ENCODE measurements at places on chromosomes 7 and 10.

DNA sequence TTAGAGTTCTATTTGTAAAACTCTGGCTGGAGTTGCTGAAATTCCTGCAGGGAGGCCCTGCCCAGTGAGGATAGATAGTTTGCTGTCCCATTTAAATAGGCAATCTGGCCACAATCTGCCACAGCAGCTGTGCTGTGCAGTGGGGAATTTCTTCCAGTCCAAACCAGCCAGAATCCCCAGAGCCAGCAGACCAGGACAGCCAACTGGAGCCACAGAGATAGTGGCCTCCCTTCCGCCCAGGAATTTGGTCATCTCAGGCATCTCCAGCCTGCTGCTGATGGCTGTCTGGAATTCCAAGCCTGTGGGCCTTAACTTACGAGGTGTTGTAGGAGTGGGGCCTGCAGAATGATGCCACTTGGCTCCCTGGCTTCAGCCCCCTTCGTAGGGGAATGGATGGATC lies 643.4 kb downstream of the DNAJB9 start:
- no peak for DNase-seq

DNA sequence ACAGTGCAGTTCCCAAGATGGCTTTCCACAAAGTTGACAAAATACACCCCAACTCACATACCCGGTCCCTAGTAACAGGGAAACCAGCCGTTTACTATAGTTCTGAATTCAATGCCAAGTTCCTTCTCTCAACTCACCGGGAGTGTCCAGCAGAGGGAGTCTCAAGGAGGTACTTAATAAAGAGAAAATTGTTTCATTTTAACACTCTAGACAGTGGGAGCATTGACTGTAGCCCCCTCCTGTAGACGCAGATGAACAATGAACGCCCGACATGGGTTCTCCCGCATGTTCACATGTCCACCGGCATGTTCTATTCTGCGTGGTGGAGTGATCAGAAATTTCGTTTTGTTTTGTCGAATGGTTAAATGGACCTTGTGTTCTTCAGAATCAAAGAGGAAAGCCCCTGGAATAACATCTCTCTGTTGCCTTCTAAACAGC lies 1.9 kb downstream of the HIPK2 start:
- peak; percentile 32 for DNase-seq

DNA sequence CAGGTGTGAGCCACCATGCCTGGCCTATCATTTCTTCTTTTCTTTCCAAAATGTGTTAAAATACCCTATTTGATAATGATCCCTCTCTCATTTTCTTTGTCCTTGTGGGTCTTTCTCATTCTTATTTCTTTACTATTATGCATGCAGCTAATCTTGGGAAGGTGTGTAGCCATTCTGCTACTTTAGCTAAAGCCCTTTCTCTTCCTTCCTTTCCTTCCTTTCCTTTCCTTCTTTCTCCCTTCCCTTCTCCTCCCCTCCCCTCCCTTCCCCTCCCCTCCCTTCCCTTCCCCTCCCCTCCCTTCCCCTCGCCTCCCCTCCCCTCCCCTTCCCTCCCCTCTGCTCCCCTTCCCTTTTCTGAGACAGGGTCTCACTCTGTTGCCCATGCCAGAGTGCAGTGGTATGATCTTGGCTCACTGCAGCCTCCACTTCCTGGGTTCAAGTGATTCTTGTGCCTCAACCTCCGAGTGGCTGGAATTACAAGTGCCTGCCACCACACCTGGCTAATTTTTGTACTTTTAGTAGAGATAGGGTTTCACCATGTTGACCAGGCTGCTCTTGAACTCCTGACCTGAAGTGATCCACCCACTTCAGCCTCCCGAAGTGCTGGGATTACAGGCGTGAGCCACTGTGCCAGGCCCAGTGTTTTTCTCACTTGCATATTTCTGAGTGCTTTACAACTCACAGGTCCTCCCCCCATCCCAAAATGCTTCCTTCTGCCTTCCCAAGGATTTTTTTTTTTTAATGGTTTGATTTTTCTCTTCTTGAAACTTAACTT lies 42.3 kb downstream of the HIP1 start:
- no peak for DNase-seq

DNA sequence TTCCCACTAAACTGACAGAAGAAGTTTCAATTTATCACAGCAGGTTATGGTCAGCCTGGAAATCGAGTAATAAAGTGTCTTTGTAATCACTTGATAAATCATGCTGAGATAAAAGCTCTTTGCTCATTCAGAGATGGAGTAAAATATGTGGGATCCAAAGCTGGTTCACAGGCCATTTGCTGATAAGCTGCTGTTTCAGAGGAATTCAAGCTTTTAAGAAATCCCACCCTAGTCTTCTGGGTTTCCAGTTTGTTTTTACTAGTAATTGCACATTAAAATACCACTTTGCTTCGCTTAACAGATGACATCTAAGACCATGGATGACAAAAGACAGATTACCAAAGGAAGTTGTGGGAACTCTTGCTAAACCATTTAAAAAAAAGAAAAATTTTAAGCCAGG lies 37.4 kb upstream of the CDK6 start:
- no peak for DNase-seq

DNA sequence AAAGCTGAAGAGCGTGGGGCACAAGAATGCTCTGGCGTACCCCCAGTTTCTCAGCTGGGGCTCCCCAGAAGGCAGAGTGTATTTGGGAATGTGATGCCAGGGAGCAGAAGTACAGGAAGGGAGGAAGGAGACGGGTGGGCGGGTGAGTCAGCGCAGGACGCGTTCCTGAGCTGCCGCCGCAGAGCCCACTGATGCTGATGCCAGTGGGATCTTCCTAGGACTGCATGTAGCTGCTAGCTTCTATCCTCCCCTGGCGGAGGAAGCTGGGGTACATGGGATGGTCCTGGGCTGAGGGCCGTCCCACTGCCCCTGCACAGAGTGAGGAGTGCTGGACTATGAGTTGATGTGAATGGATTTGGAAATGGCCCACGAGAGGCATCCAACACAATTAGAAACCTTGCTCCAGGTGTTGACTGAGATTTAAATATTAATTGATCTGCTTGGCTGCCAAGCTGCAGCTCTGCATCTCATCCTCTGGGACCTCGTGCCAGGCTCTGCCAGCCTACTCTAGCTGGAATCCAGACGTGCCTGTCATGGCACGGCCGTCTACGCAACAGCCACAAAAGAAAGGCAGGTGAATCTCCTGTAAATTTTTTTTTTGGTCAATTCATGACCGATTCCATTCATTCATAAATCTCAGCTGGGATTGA lies 66.2 kb upstream of the RHEB start:
- DNase-seq = no peak

DNA sequence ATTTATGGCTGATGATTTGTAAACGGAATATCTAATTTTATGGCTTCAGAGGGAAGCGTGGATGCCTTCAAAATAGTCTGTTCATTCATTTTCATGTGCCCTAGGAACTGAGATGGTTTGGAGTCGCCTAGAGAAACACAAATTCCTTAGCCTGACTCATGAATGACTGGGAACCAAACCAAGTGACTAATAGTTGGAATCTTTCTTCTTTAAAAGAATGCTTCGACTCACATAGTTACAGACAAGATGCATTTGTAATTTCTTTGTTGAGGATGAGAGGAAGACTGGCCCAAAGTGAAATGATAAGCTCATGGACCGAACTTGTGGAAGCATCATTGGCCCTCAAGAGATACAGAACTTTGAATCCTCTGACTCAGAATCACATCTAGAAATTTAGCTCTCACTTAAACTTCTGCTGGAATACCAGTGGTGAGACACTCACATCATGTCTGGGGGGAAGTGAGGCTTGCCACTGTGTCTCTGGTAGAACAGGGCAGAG lies 1107.2 kb downstream of the NRG3 start:
- DNase-seq = no peak

Measured in stimulated activated CD4-positive, alpha-beta T cell treated with anti-CD3 and anti-CD28 coated beads, TNF-alpha, amount 100 ng/mL, for 4 hours (primary cell).